ENCODE measurements at places on chromosomes 6 and 20.

DNA sequence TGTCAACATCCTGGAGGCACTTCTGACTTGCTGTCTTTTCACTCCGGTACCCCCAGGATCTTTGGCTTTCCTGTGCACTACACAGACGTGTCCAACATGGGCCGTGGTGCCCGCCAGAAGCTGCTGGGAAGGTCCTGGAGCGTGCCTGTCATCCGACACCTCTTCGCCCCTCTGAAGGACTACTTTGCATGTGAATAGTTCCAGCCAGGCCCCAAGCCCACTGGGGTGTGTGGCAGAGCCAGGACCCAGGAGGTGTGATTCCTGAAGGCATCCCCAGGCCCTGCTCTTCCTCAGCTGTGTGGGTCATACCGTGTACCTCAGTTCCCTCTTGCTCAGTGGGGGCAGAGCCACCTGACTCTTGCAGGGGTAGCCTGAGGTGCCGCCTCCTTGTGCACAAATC, 12.0 kb upstream of the MAPRE1 start:
- peak; percentile 41 for DNase-seq

GRCh38 chr20:22744341-22745193, 160.2 kb upstream of the FOXA2 start:
- no peak for DNase-seq

DNA sequence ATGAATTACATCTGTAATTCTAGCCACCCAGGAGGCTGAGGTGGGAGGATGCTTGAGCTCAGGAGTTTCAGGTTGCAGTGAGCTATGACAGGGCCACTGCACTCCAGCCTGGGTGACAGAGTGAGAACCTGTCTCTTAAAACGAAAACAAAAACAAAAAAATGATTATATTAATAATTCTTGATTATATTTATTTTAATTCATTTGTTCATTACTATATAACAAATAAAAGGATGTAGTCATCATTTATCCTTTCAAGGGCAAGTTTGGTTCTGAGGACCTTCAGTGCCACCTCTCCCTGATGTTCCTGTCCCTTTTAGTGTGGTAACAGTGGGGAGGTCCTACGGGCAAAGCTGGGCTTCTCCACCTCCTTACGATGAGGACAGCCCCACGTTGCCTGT, 167.1 kb upstream of the SCGN start:
- DNase-seq = no peak

DNA sequence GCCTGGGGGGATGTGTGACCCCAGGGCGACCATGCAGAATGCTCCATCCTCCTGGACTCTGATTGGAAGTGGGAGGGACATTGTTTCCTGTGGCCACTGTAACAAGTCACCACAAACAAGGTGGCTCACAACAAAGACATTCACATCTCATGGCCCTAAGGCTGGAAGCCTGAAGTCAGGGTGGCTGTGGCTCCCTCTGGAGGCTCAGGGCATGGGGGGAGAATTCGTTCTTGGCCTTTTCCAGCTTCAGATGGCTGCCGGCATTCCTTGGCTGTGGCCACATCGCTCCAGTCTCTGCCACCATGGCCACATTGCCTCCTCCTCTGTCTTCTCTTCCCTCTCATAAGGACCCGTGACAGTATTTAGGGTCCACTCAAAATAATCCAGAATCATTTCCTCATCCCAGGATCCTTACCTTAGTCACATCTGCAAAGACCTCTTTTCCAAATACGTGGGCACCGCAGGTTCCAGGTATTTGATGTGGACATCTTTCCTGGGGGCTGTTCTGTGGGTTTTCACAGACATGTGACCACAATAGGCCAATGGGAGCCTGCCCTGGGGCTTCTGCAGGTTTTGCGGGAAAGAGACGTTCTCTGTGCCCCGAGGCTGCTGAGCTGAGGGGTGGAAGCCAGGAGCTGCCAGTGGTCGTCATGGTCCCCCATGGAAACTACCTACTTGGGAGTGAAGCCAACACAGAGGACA, 249.3 kb downstream of the PREX1 start:
- no peak for DNase-seq

- DNase-seq = peak; percentile 14
Observed at GRCh38 chr6:100719883-100720682, 161.0 kb downstream of the ASCC3 start.

GRCh38 chr6:33991610-33992009, 154.3 kb downstream of the GRM4 start:
- no peak for DNase-seq

- DNase-seq = no peak
Observed at GRCh38 chr6:88512951-88513350, 346.8 kb upstream of the CNR1 start.

- DNase-seq = no peak
Observed at GRCh38 chr6:34418367-34418766, 7.5 kb downstream of the RPS10 start.

DNA sequence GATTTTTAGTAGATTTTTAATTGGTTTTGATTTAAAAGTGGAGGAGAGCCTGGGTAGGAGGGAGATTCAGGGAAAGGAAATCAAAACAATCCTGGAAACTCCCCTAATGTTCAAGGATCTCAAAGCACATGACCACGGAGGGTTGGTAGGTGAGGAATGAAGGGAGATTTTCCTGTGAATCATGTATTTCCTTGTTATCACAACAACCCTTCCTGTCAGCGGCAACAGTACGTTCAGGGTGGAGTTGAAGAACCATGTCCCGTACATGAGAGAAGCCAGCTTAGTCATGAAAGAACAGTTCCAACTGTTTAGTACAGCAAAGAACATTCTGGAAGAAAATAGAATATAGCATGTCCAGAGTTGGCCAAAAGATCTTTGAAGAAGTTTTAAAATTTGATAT, 79.4 kb upstream of the SCAF8 start:
- peak; percentile 40 for DNase-seq

GRCh38 chr20:60250251-60250650, 292.0 kb downstream of the CDH26 start:
- DNase-seq = no peak

DNA sequence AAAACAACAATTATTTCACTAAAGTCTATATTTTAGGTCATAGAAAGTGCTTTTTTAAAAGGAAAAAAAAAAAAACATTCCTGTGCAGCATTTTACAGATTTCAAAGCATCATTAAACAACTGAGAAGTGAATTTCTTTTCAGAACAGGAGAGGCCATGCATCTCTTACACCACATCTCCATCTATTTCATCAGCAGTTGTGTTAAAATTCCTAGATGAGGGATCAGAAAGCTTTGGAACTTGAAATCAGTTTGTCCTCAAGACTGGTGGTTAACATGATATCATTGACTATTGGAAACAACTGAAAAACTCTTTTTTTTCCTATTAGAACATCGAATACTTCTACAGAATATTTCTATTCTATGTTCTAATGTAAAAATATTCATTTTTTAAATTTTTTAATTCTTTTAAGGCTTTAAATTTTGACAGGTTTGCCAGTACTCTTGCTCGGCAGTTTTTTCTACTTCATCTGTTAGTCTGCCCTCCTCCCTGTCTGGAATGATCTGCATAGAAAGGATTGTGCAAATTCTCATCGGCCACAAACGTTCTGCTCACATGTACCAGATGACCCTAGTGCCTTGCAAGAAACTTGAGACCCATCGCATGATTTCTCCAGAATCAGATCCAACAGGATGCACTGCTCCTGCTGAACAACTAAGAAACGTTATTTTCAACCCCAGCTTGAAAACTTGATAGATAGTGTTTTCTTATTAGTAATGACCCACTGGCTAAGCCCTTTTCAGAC, 411.0 kb upstream of the AGPAT4 start:
- DNase-seq = no peak

DNA sequence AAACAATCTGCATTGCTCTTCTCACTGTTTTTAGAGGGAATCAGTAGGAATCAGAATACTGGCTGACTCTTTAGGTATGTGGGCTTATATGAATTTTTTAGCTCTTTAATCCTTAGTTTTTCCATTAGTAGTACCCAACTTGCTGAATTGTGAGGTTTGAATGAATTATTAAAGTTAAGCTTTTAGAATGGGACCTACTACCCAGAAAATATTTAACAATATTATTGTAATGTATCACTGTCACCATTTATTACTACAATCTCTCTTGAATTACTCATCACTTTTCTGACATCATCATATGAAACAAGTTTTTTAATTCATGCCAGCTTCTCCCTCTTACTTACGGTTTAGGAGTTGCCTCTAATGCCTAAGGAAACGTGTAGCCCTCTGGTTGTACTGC, 212.7 kb downstream of the BCKDHB start:
- no peak for DNase-seq

DNA sequence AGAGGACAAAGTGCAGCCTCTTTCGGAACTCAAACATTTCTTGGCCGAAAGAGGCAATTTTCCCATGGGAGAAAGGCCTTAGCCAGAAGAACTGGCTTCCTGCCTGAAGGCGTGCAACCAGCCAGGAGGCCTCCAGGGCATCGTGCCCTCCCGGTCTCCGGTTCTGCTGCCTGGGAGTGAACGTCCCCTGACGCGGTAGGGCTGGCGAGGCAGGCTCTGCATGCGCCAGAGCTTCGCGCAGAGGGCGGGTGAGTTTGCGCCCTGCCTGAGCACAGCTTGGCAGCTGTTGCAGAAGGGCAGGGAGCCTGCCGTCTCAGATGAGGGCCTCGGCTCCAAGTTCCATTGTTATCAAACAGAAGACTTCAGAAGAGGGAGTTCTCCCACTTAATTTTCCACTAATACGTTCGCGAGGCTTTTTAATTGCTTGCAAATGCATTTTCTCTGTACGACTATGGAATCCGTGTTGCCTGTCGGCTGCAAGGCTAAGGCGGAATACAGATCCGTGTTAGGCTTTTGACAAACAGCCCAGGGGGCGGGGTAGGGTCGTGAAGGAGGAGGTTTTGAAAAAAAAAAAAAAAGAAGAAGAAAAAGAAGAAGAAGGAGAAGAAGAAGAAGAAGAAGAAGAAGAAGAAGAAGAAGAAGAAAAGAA, 5.5 kb upstream of the TFAP2D start:
- peak; percentile 10 for DNase-seq

DNA sequence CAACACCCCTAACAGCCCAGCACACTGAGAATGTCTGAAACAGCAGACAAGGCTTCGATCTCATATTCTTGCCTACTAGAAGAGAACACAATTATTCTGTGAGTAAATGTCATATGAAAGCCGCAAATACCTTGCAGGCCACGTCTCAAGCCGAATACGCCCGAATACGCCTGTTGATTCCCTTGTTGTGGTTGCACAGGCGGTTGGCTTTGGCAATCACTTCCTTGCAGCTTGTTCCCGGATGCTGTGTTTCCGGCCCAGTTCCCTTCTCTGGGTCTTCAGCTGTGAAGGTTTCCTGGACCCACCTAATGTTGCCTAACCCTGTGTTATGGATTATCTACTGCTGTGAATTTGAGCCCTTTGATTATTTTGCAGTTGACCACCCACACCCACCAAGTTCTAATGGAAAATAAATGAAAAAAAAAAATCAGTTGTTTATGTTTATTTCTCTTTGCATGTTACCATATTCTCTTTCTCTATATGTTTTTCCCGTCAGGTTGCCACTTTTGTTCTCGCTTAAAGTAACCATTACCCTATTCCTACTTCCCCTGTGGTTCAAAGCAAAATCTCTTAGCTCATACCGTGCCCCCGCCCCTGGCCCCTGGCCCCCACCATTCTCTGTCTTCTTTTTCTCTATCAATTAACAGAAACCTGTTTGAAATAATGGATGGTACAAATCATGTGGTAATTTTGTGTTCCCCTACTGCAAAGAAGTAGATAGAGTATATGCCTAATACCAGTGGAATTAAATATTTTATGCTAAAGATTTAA, 172.4 kb downstream of the ADGB start:
- DNase-seq = peak; percentile 10

GRCh38 chr6:30329331-30329730, 2.6 kb downstream of the TRIM39 start:
- DNase-seq = no peak

DNA sequence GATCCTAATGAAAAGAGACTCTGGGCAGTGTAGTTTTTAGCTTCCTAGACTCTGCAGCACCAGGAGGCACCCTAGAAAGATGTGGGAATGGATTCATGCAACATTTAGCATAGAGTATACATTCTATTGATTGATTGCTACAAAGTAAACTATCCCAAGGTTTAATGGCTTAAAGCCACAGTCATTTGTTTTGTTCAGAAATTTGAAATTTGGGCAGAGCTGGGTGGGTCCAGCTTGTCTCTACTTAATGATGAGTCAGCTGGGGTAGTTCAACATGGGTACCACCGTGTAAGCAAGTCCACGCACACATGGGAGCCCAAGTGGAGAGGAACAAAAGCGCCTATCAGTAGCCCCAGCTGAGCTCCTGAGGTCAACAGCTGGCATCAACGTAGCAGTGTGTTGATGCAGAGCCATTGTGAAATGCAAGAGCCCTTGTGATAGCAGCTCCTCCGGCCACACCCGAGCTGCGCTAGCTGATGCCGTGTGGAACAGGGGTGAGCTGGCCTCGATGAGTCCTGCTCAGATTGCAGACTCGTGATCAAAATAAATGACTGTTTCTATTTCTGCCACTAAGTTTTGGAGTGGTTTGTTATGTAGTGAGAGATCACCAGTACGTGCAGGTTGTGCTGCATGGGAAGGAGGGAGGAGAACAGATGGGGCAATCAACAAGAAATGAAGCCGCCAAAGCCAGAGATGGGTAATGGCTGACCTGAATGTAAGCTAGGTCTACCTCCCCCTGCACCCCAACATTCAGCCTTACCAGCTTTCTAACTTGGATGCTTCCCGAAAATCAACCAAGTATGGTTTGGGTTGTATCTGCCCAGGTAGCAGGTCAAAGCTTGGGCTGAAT, 45.7 kb upstream of the TRAF3IP2 start:
- DNase-seq = no peak

DNA sequence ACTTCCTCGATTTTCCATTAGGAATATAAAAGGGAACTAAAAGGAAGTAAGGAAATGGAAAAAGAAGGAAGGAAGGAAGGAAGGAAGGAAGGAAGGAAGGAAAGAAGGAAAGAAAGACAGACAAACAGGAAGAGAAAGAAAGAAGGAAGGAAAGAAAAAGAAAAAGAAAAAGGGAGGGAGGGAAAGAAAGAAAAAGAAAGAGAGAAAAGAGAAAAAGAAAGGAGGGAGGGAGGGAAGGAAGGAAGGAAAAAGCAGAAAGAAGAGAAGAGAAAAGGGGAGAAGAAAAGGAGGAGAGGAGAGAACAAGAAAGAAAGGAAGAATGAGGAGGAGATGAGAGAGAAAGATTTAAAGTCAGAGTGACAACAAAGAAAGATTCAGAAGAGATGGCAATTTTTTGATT, 724.5 kb downstream of the GRIK2 start:
- no peak for DNase-seq

GRCh38 chr6:33607126-33607783, 13.9 kb upstream of the ITPR3 start:
- DNase-seq = no peak

- no peak for DNase-seq
Observed at GRCh38 chr6:38586992-38587391, 52.7 kb downstream of the BTBD9 start.

DNA sequence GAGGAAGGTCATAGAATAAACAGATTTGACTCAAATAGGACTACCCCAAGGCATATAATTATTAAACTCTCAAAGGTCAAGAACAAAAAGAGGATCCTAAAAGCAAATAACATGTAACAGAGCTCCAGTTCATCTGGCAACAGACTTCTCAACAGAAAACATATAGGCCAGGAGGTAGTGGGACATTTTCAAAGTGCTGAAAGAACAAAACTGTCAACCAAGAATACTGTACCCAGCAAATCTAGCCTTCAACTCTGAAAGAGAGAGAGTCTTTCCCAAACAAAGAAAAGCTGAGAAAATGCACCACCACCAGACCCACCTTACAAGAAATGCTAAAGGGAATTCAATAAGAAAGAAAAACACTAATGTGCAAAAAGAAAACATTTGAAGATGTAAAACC, 11.9 kb downstream of the NQO2 start:
- DNase-seq = no peak

GRCh38 chr6:141488488-141488887, 644.2 kb upstream of the GJE1 start:
- no peak for DNase-seq

GRCh38 chr20:18589941-18590674, 2.3 kb downstream of the DTD1 start:
- DNase-seq = no peak

Data from tongue (tissue), 3 donors.